ENCODE measurements at places on chromosomes 2 and 18.

DNA sequence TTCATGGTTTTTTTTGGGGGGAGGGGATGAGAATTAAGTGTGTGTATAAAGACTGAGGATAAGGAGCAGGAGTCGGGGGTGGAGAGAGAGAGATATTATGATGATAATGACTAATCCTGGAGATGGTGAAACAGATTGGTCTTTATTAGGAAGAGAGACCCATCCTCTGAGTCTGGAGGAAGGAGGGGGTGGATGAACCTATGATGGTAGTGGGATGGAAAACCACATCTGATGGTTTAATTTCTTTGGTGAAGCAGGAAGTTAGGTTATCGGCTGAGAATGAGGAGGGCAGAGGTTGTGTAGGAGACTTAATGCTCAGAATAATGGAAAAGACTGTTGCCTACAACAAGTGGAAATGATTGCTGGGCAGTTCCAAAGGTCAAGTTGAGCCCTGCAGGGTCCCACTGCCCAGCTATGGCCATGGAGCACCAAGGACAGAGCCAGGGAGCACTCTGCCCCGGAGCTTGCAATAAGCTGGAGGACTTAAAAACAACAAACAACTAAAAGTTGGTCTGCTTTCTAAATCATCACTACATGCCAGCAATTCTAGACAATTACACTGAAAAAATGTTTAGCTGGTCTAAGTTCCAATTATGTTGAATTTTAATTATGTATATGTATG lies 7.9 kb downstream of the SLC16A14 start:
- no peak for DNase-seq

DNA sequence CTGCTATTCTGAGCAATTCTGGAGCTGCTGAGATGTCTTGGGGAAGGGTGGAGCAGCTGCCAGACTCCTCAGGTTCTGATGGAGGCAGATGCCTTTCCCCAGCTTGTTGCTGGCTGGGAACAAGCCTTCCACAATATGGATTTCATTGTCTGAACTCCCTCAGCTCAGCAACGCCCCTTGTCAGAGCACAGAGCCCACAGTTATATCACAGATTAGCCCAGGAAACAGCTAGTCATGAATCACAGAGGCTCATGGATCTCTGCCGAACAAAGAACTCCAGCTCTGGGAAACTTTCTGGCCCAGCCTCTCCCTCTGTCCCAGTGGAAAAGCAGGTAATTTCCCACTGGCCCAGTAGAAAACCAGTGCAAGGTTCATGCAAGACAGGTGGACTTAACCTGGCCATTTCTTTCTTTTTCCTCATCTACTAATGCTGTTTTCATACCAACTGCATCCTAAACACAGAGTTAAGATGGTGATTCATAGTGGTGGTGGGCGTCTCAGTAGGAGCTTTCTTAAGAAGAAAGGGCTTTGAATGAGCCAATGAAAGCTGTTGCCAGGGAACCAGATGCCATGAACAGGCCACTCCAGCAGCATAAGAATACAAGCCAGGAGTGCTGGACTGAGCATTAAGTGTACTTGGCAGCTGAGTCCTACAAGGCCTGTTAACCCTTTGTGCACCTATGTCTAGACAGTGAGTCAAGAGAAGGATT lies 8.7 kb upstream of the KIAA2012 start:
- DNase-seq, result no peak

- no peak for DNase-seq
Measured at GRCh38 chr2:229176136-229176535, 95.0 kb downstream of the PID1 start.

DNA sequence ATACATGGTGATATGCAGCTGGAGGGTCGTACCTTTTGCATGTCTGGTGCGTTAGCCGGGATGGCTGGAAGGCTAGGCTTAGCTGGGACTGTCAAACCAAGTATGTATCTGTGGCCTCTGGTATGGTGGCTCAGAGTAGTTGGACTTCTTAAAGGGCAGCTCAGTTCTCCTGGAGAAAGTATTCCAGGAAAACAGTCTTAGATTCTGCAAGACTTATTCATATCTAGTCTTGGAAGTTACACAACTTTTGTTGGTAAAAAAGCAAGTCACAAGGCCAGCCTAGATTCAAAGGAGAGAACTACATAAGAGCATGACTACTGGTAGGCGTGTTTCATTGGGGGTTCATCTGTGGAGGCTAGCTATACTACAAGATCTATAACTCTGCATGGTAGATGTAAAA lies 45.5 kb downstream of the EML4 start:
- DNase-seq, result no peak

GRCh38 chr2:138238908-138239307 lies 262.7 kb upstream of the SPOPL start:
- no peak for DNase-seq

- no peak for DNase-seq
Measured at GRCh38 chr2:96097441-96097840, 18.9 kb downstream of the ADRA2B start.

GRCh38 chr2:171772373-171772772 lies 85.1 kb downstream of the DYNC1I2 start:
- DNase-seq, result no peak

GRCh38 chr2:234606896-234607295 lies 110.0 kb upstream of the ARL4C start:
- no peak for DNase-seq

DNA sequence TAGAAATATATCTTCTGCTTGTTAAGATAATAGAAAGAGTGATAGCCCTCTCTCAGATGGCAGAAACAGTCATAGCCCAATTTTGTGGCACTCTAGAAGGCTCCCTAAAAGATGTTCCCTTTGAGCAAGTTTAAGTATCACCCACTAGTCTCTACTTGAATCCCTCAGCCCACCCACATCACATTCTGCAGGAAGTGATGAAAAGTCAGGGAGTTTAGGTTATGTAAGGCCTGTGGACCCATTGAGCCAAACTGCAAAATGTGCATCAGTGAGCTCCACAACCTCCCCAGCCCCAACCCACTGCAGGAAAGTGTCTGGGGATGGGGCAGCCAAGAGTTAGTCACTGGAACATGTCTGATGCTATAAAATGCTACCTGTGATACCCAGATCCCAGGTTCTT lies 25.6 kb downstream of the ANKRD44 start:
- DNase-seq, result no peak

DNA sequence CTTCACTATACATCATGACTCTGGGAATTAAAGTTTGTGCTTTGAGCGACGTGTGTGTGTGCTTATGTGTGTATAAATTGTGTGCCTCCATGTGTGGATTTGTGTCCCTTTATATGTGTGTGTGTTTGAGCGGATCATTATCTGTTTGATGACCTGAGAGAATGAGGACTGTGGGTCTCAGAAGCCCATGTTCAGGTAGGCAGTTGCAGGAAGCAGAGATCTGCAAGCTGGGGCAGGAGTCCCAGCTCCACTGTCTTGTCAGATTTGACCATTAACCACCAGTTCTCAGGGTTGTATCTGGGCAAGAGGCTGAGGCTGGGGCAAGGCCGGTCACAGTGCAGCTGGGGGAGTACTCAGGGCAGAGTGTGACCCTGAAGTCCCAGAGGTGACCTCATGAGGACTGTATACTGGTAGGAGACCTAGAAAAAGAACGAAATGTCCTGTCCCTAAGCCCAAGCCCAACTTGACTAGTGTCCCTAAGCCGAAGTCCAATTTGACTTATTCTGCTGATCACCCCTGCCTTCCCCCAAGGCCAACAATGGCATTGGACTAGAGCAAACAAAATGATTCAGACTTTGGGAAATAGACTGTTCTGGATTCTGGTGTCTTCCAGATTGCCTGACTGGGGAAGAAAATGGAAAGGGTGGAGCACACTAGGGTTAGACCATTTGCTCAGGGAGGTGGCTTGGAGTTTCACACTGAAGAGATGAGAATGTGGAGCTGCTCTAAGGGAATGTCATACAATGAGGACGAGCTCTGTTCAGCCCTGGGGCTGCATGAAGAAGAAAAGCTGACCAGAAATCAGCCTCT lies 28.1 kb downstream of the RHOB start:
- no peak for DNase-seq

DNA sequence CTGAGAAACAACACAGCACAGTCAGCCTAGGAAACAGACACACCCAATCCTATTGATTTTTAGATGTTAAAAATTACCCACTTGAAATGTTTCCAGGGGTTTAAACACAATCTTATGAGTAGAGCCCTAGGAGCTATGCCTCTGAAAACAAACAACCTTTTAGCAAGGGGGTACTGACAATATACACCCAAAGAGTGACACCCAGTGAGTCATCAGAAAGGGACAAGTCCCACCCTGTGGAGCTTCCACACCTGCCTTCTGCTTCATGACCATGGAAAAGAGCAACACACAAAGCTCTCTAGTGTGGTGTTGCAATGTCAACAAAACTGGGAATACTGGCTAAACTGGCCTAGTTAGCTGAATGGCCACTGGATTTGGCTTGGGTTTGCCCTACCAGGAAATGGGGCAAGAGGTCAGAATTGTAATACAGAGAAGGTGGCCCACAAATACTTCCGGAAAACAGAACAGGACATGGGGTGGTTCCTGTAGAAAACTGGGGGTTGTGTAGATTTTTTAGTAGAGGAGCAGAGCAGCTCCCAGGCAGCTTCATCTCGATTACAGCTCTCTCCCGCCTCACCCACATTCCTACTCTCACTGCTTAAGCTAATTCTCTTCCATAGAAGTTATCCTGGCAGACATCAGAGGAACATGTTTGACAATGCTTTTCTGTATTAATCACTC lies 98.2 kb downstream of the GAREM1 start:
- peak; percentile 96 for DNase-seq

- DNase-seq, result peak; percentile 19
Measured at GRCh38 chr2:112626604-112627059, 19.1 kb upstream of the SLC20A1 start.

DNA sequence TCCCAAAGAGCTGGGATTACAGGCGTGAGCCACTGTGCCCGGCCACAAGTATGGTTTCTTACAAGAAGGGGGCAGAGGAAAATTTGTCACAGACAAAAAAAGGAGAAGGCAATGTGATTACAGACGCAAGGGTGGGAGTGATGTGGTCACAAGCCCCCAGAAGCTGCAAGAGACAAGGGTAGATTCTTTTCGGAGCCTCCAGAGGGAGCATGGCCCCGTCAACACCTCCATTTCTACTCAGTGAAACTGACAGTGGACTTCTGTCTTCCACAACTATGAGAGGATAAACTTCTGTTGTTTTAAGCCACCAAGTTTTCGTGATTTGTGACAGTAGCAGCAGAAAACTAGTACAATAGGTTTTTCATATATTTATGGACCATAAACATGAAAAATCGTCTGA lies 2.1 kb upstream of the TCF7L1 start:
- DNase-seq, result no peak

- DNase-seq, result peak; percentile 81
Measured at GRCh38 chr2:165757906-165758675, 36.0 kb downstream of the GALNT3 start.

- DNase-seq, result no peak
Measured at GRCh38 chr2:135037831-135038230, 9.4 kb downstream of the MAP3K19 start.

DNA sequence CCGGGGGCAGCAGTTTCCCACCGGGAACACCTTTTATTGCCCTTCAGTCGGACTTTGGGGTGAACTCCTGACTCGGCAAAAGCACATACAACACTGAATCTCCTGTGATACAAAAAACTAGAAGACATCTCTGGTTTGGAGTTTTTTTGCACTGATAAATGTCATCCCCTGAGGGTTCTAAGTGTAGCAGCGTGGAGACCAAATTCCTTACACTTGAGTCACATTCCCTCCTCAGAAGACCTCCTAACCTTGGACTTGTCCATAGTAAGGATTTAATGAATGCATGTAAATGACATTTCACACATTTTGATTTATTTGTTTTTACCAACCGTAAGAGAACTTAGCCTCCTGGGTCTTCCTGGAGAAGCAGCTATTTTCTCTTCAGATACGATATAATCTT lies 54.0 kb upstream of the GPR45 start:
- DNase-seq, result no peak

- DNase-seq, result no peak
Measured at GRCh38 chr2:23554054-23554697, 169.2 kb downstream of the KLHL29 start.

- DNase-seq, result no peak
Measured at GRCh38 chr2:12819721-12820120, 103.0 kb downstream of the TRIB2 start.

- no peak for DNase-seq
Measured at GRCh38 chr2:8632755-8633154, 49.1 kb upstream of the ID2 start.

DNA sequence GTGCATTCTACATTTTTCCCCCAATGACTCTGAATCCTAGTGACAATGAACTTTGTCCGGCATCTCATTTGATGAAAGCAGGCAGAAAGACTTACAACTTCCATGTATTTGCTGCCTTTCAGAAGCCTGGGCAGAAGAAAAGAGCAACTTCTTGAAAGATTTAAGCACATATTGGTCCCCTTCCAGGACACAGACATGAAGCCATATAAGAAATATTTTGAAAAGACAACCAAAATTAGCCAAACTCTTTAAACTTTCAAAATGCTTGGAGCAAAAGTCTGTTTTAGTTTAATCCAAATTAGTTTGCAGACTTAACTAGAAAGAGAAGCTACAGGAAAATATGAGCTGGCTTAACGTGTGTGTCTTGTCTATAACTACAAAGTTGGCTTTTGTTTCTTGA lies 492.5 kb downstream of the NR4A2 start:
- DNase-seq, result no peak

GRCh38 chr18:48345596-48345995 lies 63.6 kb downstream of the ZBTB7C start:
- DNase-seq, result no peak

- DNase-seq, result no peak
Measured at GRCh38 chr2:54271189-54271588, 15.2 kb upstream of the TSPYL6 start.

DNA sequence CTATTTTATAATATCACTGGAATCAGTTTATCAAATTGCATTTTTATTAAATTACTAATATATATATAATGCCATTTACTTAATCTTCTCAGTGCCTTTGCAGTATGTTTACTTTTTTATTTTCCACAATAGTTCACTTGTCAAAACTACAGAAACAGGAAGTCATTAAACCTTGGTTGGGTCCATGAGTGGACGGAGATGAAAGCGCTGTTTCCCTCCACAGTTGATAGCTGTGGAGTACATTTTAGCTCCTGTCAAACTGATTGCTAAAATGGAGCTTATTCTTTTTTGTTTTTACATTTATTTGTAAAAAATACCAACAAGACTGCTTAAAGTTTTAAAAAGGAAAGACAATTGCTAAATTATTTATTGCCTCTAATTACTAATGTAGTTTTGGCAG lies 19.2 kb downstream of the MFF start:
- DNase-seq, result no peak

DNA sequence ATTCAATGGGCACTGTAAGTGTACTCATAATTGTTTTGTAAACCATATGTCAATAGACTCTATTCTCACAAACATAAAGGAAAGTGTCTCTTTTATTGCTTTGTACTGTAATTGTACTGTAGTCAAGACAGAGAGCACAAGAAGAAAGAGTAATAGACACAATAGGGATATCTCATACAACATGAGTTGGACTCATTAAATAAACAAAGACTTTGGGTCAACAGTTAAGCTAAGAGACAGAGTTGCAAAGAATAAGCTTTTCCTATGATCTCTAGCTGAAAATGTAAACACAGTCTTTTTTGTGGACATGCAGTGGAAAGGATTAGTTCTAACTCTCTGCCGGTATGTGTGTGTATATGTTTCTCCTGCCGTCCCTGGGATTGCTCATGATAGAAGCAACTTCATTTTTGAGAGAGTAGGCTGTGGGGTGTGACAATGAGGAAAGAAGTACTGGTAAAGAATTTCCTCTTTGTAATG lies 13.9 kb upstream of the KYNU start:
- DNase-seq, result peak; percentile 40
